ENCODE measurements at places on chromosomes 6 and 20.

DNA sequence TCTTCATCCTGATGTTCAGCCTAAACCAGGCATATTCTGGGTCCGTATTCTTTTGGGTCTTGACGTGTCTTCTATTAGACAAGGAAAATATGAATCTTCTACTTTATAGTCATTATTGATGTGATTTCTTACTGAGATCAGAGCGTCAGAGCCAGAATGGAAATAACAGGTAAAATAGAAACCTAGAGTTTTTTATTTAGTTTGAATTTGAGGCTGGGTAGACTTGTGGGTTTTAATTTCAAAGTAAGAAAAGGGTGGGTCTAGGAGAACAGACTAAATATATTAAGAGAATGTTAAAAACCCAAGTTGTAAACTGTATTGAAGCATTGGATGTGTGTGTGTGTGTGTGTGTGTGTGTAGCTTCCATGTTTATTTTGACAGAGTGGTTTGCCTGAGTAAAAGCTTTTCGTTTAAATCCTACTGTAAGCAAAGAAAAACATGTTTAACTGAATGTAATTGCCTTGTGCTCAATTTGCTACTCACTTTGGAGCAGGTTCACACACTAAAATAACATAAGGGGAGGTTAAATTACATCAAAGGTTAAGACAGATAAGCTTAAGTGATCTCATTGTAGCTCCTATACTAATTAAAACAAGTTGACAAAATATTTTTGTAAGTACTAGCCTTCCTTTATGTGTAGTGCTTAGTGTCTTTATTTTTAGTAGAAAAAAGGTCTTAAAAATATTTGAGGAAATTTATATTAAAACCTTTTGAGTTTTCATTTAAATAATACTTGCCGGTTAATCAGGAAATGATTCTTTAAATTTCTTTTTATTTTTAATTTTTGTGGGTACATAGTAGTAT, 17.4 kb downstream of the HECA start:
- no peak for DNase-seq

GRCh38 chr20:1304710-1305515, 24.0 kb downstream of the SDCBP2 start:
- peak; percentile 44 for DNase-seq

- peak; percentile 83 for DNase-seq
Measured at GRCh38 chr20:25195962-25196785, 662 bp downstream of the ENTPD6 start.

DNA sequence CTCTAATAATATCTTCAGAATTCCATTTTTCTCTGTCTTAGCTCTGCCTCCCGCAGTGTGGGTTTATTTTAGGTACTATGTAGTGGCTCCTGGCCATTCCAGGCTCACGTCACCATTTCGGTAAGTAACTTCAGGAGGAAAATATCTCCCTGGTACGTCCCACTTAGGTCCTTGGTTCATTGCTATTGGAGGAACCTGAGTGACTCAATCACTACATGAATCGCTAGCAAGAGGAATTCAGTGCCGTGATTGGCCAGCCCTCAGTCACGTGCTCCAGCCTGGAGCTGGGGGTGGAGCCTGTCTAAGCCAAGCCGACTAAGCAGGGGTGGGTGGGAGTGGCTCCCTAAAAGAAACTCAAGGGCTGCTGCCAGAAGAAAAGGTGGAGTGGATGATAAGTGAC, 67.3 kb upstream of the E2F3 start:
- DNase-seq, result no peak

DNA sequence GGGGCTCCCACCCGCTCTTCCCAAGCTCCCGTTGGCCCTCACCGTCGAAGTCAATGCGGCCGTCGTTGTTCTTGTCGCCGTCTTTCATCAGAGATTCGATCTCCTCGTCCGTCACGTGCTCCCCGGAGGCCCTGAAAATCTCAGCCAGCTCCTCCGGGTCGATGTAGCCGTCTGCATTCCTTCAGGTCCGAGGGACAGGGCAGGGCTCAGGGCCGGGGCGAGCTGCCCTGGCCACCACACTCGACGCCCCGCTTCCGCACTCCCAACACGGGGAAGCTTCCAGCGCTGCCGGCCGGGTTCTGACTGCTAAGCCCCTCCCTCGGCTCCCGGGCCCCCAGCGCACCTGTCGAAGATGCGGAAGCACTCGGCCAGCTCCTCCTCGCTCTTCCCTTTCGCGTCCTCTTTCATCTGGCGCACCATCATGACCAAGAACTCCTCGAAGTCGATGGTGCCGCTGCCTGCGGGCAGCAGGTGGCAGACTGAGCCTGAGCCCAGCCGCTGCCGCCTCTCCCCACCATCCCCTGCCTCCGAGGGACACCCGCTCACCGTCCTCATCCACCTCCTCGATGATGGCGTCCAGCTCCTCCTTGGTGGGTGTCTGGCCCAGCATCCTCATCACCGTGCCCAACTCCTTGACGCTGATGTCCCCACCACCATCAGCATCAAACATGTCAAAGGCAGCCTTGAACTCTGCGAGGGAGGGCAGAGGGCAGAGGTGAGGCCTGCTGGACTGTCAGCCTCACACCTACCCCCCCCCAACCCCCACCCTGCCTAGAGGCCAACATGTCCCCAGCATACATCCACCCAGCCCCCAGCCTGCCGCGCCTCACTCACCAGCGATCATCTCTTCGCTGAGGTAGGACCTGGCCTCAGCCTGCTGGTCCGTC, 2.9 kb downstream of the TNNC2 start:
- peak; percentile 44 for DNase-seq

DNA sequence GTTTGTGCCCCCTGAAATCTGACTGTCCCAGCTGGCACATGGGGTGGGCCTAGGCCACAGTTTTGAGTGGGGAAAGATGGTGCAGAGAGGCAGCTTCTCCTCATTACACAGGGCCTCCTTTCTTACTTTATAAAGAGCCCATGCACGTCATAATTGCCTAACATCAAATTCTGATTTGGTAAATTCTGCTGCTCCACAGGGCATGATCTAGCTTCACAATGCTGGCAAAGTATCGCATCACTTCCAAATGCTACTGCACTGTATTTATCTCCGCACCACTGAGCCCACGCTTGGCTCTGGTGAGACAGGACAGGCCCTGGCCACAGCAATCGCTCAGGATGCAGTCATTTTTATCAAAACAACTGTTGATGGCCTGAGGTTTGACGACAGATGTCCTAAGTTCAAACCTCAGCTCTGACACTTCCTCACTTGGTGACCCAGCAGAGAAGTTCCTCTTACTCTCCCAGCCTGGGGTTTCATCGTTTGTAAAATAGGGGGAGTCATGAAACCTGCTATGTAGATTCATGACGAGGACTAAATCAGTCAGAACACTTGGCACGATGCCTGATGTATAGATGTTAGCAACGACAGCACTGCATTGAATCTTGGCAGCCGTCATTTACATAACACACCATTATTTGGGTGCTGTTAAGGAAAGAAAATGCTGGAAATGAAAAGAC, 187.9 kb downstream of the TTLL2 start:
- DNase-seq, result no peak

GRCh38 chr20:62668441-62669027, 26.2 kb downstream of the SLCO4A1 start:
- peak; percentile 75 for DNase-seq

- DNase-seq, result no peak
Measured at GRCh38 chr6:155434829-155435423, 20.7 kb downstream of the NOX3 start.

DNA sequence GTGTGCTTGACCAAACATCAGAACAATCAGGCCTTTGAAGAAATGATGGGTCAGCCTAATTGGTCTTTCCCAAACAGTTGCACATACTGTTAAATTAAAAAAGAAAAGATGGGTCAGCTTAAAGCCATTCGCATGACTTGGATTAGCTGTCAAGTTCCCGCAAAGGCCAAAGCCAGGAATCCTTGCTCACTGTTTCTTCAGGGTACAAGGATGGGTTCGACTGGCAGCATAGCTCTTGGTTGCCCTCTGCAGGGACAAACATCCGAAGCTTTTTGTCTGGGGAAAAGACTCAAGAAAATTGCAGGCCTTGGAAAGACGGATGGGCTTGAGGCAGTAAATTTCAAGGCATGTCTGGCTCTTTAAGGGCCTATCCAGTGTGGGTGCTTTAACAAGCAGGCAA, 168.0 kb downstream of the HDGFL1 start:
- DNase-seq, result peak; percentile 9
